ENCODE measurements at places on chromosomes 6 and 20.

DNA sequence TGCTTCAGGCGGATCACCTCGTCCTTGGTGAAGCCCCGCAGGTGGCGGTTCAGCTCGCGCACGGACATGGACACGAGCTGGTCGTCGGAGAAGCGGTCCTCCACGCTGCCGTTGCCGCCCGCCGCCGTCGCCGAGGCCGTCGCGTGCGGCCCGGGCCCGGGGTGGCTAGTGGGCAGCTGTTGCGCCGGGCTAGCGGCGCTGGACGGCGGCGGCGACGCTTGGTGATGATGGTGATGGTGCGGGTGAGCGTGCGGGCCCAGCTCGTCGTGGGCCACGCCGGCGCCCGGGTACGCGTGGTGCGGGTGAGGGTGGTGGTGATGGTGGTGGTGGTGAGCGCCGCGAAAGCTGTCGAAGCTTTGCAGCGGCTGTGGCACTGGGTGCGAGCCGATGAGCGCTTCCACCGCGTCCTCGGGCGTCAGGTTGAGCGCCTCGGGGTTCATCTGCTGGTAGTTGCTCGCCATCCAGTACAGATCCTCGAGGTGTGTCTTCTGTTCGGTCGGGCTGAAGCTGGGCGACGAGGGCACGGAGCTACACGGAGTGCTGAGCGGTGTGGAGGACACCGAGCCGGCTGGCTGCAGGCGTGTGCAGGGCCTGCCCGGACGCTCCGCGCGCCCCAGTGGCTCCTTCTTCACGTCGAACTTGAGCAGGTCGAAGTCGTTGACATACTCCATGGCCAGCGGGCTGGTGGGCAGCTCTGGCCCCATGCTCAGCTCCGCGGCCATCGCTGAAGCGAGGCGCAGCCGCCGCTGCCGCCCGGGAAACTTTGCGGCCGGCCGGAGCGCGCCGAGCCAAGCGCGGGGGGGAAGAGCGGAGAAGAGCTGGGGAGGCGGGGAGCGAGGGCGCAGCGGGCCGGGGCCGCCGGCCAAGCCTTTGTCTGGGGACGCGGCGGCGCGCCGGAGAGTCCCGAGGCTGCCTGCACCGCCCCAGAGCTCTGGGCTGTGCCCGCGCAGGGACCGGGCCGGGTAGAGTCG lies 622 bp downstream of the MAFB start:
- no peak for DNase-seq

DNA sequence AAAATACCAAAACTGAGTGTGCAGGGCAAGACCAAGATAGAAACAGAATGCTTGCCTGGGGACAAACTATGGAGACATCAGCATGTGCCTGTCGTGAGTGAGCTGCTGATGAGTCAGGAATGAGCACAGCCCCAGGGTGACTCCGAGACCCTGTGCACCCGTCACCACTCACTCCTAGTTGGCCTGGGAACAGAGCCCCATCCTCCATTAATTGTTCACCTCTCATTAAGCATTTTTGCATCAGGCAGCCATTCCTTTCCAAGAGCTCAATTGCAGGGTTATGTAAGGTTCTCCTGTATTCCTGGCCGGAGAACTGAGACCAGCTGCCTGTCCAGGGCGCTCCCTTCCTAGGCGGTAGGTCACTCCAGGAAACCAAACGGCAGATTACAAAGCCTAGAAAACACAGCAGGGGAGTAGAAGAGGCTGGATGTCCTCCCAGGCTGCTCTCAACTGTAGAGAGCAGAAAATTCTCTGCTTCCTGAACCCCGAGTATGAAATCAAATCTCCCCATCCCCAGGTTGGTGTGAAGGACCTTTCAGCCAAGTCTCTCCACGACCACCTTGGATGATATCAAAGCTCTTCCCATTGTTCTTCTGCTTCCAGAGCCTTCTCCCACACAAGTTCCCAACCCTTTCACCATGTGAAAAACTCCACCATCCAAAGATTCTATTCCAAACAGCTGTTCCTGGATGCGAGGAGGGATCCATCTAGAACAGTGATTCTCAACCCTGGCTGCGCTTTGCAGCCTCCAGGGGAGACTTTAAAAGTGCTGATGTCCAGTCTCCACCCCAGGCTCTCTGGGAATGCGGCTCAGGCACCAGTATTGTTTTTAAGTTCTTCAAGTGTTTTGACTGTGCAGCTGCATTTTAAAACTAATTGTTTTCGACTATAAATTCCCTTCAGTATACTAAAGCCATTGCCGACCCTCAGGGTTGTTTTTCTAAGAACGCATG lies 532.6 kb upstream of the JARID2 start:
- DNase-seq: no peak

GRCh38 chr20:6590891-6591637 lies 176.4 kb upstream of the BMP2 start:
- no peak for DNase-seq

DNA sequence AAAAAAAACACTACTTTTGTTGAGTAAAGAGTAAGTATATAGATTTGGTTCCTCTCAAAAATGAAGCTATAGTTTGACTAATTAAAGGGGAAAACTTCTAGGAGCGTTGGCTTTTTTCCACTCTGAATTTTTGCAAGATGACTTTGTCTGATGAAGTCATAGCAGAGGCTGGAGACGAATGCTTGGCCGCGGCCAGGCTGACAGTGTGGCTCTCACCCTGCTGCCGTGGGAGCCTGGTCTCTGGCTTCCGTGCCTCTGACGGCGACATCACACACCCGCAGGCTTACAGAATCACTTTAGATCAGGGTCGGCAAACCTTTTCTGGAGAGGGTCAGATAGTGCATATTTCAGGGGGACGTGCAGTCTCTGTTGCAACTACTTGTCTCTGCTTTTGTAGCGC lies 145.0 kb downstream of the PHACTR3 start:
- DNase-seq: no peak

- no peak for DNase-seq
Observed at GRCh38 chr20:32685541-32686529, 12.1 kb upstream of the C20orf203 start.

DNA sequence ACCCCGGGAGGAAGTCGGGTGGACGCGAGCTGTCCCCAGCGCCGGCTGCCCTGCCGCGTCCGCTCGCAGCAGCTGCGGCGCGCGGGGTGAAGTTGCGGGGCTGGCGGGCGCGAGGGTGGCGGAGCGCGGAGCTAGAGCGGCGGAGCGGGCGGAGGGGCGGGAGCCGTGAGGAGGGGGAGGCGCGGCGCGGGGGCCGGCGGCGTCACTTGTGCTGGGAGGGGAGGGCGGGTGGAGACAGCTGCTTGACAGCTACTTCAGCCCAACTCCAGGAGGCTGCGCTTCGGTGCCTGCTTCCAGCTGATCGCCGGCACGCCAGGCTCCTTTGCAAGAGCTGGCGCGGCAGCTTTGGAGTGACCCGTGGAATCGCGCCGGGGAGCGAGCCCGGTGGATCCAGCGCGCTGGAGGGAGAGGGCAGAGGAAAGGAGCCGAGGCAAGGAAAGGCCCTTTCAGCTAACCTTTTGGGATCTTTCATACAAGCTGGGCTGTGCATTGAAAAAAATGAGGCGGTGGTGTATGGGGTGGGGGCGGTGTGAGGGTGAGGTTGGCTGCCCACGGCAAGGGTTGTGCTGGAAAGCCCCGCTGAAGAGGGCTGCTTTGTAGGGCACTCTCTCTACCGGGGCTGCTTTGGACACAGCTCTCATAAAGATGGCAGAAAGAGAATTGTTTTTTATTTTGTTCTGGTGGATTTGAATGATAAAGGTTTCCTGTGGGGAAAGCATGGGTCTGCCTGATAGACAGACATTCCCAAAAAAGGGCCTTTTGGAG lies 24.6 kb downstream of the RIPOR2 start:
- peak; percentile 73 for DNase-seq

DNA sequence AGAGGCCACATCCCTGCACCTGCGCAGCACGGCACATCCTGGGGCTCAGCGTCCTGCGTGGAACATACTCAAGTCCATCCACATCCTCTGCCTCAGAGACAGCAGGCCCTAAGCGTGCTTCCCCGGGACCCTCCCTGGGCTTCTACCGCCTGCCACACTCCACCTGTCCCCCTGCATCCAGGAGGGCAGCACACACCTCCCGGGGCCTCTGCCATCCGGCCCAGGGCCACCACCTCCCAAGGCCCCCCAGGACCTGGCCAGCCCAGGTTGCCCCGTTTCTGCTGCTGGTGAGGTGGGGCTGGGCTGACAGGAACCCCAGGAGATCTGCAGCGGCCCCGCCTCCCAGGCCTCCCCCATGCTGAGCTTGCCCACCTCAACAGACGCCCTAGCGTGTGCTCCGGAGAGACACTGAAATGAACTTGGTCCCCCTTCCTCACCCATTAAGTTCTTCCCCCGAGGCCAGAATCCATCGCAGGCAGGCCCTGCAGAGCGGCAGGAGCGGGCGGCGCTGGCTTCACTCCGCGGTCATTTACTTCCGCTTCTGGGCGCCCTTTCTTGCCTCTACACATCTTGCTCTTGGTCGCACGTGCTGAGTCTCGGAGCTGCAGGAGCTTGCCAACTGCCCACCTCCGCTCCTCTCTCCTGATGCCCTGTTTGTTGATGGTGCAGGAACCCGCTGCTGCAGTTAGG lies 235.3 kb downstream of the TAF4 start:
- DNase-seq: no peak

- no peak for DNase-seq
Observed at GRCh38 chr6:11798538-11798937, 19.9 kb upstream of the ADTRP start.

DNA sequence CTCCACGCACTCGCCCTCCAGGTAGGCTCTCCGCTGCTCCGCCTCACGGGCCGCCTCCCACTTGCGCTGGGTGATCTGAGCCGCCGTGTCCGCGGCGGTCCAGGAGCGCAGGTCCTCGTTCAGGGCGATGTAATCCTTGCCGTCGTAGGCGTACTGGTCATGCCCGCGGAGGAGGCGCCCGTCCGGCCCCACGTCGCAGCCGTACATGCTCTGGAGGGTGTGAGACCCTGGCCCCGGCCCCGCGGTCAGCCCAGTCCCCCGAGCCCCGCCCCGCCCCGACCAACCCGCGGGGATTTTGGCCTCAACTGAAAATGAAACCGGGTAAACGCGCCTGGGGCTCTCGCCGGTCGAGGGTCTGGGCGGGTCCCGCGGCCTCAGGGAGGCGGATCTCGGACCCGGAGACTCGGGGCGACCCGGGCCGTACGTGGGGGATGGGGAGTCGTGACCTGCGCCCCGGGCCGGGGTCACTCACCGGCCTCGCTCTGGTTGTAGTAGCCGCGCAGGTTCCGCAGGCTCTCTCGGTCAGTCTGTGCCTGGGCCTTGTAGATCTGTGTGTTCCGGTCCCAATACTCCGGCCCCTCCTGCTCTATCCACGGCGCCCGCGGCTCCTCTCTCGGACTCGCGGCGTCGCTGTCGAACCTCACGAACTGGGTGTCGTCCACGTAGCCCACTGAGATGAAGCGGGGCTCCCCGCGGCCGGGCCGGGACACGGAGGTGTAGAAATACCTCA lies 598 bp downstream of the HLA-B start:
- no peak for DNase-seq

GRCh38 chr6:157647261-157647915 lies 175.7 kb upstream of the SNX9 start:
- DNase-seq: no peak

GRCh38 chr6:75065523-75065922 lies 140.3 kb downstream of the COL12A1 start:
- DNase-seq: no peak

- no peak for DNase-seq
Observed at GRCh38 chr20:63706852-63707557, 771 bp downstream of the ARFRP1 start.

- DNase-seq: no peak
Observed at GRCh38 chr20:8144282-8145245, 12.5 kb downstream of the PLCB1 start.

DNA sequence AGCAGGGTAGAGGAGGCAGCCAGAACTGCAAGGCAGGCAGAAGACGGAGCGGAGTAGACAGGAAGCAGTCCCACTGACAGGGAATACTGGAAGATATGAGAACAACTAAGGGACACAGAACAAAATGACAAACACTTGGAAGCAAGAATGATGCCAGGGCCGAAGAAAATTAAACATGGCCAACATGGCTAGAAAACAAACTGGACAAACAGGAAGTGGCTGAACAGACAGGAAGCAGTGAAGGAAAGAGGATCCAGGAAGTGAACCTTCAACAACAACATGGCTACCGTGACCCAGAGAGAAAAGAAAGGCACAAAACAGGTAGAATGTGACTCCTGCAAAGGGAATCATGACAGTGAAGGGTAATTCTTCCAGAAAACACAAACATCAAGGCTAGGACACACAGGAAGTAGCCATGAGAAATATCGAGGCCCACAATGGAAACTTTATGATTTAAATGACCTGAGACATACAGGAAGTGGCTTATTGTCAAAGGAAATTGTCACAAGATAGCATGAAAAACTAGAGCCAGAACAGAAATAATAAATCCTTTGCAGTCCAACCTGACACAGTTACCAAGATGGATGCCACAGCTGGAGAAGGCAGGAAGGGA lies 9.1 kb downstream of the COL11A2 start:
- no peak for DNase-seq

DNA sequence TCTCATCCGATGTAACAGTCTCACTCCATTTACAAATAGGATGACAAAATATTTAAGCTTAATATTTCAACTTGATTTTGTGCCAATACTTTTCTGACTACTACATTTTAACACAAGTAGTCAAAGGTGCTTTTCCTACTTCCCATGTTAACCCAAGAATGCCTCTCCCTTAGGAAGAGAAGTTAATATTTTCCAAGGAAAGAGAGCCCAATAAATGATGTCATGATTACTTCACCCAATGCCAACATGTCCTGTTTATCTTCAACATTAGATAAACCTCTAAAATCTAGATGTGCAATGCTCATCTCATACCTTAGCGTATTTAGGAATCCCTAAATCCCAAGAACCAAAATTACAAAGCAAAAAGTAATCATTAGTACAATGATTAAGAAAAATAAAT lies 156.7 kb upstream of the TENT5A start:
- DNase-seq: no peak

DNA sequence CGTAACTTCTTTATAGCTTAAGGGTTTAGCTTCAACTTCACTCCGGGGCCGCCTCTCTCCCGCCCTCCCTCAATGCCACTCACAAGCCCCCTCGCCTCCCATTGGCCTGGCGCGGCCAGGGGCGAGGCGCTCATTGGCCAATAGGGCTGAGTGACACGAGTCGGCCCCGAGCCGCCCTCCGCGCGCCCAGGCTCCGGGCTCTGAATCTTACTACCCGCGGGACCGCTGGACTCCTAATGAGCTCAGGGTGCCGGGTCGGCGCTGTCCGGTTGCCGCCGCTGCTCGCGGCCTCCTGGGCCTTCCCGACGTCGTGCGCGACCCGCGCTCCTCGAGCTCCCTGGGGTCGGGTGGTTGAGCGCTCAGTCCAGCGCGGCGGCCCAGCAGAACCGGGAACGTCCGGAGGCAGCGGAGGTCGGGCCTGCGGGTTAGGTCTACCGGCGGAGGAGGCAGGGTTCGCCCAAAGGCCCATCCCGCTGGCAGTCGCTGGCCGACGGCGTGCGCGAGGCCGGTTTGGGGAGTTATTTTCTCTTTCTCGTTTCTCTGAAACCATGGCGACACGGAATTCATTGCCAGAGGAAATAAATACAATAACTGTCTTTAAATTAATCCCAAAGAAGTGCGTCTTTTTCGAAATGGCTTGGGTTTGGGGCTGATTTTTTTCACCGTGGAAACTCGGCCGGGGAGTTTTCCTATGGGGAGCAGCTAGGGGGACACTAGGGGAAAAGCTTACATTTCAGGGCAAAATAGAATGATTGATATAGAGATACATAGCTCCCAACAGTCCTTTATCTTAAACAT lies at the start of gene SIM1:
TSS of gene SIM1 (minus strand) at position 19 of the 798 bp plus-strand sequence. CDS start 1,453 bp downstream, outside the sequence.
- no peak for DNase-seq

- no peak for DNase-seq
Observed at GRCh38 chr20:62696989-62697388, 11.6 kb upstream of the NTSR1 start.

GRCh38 chr6:43671011-43671800 lies 16.4 kb downstream of the MRPS18A start:
- DNase-seq: no peak

Measured in NCI-H187 (cell line).